ENCODE measurements at places on chromosomes 6 and 20.

- DNase-seq = no peak
These were observed 545.2 kb upstream of the MAN1A1 start for GRCh38 chr6:119894811-119895210.

DNA sequence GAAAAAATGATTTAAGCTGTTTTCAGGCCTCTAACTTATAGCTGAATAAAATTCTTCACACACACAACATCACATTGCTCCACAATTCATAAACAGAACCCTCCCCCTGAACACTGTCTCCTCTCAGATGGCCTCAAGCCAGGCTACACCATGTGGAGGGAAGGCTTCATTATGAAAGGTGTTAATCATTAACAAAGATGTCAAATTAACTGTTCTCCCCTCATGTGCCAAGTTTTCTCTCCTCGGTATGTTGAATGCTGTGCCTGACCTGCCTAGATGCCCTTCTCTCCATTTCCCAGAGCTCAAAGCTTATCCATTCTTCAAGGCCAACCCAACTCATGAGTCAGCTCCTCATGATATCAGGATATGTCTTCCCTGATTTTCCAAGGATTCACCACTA lies 210.4 kb downstream of the GMDS start:
- no peak for DNase-seq

DNA sequence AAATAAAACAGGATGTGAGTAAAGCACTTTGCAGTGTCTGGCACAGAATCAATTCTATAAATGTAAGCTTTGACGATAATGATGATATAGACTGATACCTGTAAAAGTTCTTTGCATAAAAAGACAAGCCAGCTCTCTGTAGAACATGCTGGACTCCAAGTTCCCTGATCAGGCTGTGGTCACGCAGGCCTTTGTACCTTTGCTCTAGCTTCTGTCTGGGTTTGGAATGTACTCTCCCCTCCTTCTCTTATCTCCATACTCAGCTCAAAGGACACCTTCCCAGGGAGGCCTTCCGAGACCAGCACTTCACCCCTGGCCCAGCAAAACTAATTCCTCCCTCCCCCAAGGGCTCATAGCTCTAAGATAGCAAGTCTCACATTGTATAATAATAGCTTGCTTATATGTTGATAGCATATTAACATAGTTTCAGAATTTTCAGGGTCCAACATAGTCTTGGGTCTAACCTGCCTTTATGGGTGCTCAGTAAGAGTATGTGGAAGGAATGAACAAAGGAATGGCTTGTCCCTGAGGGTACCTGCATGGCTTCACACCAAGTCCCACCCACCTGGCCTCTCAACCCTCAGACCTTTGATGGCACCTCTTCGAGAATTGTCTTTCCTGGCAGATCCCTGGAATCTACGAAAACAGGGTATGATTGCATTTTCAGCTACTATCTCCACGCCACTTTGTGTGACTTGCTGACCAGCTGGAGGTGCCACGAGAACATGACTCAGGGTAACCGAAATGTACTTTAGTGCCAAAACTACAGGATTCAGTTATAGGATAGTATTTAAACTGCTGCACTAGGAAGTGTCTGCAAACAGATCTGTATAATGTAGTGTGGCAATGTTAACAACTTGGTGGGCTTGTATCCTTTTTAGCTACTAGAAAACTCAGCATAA lies 41.7 kb upstream of the PIM1 start:
- no peak for DNase-seq

- no peak for DNase-seq
These were observed 174.0 kb upstream of the FOXQ1 start for GRCh38 chr6:1137849-1138248.

DNA sequence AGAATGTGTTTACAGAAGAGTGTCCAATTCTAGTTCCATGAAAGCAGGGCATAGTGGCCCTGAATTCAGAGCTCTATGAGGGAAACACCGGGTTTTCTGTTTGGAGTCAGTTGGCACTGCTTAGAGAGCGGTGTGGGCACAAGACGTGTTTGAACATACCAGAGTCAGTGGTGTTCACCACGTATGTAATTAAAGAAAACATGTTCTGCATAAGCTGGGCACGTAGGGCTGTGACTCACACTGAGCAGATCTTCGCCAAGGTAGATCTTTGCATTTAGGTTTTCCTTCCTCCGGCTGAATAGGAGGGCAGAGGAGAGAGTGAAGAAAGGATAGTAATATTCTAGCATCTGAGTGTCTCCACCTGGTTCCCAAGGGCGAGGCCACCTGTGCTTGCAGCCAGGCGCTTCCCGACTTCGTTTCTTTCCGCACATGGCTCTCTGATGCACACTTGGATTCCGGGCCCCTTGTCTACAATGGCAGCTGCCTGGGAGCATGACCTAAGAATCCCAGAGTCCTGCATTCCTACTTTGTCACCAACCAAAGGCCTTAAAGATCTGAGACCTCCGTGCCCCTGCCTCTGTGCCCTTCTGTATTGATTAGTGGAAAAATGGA lies 136.2 kb downstream of the ERMARD start:
- DNase-seq = no peak

DNA sequence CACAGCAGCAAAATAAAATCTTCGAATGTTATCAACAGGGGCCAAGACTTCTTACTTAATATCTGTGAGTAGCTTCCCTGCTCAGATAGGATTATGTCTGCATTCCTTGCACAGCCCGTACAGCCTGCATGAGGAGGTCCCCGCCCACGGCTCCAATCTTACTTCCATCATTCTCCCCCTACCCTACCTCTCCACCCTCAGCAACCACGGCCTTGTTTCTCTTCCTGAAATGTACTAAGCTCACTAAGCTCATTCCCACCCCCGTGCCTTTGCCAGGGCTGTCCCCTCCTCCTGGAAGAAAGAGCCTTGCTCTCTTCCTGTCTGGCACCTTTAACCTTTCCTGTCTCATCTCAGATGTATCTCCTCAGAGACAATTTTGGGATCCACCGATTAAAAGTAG lies 120.4 kb downstream of the BCAS1 start:
- DNase-seq = no peak

All from activated CD4-positive, alpha-beta T cell treated with anti-CD3 and anti-CD28 coated beads, Interleukin-2, Interleukin-4, amounts not matched to agents 100 ng/mL and 50 ng/mL, durations not matched to agents 16 hours and 8 hours (primary cell).